ENCODE measurements at places on chromosomes 12 and 14. TPM values are rescaled to one million over a fixed set of nuclear protein-coding genes. Genes with fewer than 3 reads are reported as not detected.

The CPM gene
- total RNA-seq = 2.0 TPM

The CACNA1C gene
- total RNA-seq = 0.47 TPM

The SLC7A8 gene
- 0.29 TPM for total RNA-seq

The COA8 gene
- 38.9 TPM for total RNA-seq

The TMEM117 gene
- total RNA-seq = 8.5 TPM

The SLC25A47 gene
- total RNA-seq = 0.05 TPM

The SLC48A1 gene
- 11.9 TPM for total RNA-seq

The RAD51B gene
- total RNA-seq = 9.7 TPM

The GYS2 gene
- total RNA-seq = not detected

The OTOGL gene
- 0.10 TPM for total RNA-seq

The GRIP1 gene
- 0.39 TPM for total RNA-seq

The ADAMTS20 gene
- total RNA-seq = not detected

The GLIPR1L1 gene
- total RNA-seq = not detected

The KRT75 gene
- not detected for total RNA-seq

The ZC2HC1C gene
- total RNA-seq = 0.93 TPM

The CEP170B gene
- 27.5 TPM for total RNA-seq

DNA sequence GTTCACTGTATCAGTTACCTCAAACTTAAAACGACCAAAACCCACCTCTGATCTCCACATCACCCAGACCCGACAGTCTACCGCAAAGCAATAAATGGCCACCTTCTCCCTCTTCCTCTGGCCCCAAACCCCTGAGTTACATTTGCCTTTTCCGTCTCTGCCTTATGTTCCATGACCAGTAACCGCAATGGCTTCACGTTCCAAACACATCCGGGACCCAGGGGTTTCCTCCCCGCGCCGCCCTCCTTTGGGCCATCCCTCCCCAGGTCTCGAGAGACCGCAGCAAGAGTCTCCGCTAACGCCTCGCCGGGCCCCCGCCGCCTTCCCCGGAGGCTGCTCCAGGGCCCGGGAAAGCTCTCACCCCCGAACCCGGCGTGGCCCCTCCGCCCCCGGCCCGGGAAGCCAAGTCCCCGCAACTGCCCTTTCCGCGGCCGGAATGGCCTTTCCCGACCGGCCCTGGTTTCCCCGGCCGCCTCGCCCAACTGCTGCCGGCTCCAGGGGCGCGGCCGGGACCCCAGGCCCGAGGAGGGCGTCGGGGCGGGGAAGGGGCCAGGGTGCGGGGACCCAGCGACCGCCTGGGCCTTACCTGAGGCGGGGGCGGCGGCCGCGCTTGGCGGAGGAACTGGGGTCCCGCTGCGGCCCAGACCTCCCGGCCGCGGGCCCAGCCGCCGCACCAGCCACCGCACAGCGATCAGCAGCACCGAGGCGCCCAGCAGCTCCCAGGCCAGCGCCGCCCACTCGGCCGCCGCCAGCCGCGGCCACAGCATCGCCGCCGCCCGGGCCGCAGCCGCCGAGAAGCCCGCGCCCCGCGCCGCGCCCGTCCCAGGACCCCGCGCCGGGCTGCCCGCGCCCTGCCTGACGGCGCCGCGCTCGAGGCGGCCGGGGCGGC is at the start of gene ANKLE2:
Gene ANKLE2, minus strand, starts transcription at position 801 of the 889 bp plus-strand sequence. Its CDS starts 34 bp downstream, at position 767.
- DNase-seq = peak; percentile 5

DNA sequence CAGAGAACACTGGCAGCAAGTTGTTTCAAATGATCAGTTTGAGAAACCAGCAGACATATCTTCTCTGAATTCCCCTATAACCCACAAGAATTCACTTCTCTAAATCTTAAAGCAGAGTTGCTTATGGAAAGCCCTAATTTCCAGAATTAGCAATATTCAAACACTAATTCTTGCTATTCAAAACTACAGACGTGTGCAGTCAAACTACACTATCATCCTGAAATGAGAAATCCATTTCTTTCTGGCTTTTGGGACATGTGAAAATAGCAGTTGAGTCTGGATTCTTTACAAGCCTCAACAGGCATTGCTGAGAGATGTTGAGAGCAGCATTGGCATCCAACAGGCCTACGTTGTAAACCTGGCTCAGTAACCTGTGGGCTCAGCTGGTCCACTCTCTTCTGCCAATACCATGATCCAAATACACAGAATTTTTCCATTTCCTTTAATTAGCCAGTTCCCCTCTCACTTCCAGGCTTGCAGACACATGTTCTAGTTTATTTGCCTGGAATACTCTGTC is 74.6 kb upstream of the TMTC1 start:
- DNase-seq = no peak

- DNase-seq = no peak
Observed at GRCh38 chr12:91140026-91140931, 29.0 kb upstream of the LUM start.

DNA sequence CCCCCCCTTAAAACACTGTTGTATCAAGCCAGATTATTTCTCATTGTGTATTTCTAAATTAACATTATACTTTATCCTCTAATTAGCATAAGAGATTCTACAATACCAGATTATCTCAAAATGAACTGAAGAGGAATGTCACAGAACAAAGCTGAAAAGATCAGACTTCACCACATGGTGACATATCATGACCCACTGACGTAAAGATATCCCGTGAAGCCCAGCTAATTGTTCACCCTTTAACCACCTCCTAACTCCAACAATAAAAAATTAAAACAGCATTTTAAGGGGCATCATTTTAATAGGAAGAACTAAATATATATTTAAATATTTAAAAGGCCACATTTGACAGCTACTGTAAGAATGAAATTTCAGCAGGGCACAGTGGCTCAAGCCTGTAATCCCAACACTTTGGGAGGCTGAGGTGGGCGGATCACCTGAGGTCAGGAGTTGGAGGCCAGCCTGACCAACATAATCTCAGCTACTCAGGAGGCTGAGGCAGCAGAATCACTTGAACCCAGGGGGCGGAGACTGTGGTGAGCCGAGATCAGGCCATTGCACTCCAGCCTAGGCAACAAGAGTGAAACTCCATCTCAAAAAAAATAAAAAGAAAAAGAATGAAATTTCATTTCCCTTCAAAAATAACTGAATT is 29.0 kb downstream of the CDK17 start:
- DNase-seq = no peak

- DNase-seq = no peak
Observed at GRCh38 chr12:53523131-53523530, 15.8 kb upstream of the NPFF start.

DNA sequence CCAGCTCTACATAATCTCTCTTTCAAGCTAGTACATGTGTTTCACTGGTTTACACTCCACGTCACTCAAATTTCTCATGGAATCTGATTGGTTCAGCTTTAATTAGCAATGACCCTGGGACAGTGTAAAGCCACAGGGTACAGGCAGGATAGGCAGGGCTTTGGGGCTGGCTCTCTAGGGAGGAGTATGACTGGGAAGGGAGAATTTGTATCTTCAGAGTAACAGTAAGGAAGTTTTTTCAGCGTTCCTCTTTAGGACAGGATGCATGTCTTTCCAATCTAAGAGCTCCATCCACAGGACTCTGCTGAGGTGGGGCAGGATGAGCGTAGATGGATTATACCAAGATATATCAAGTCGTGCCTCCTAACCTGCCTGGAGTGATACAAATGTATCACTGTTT is 112.0 kb upstream of the CLEC14A start:
- no peak for DNase-seq

- no peak for DNase-seq
Observed at GRCh38 chr14:68521961-68522509, 270.8 kb downstream of the ZFP36L1 start.

GRCh38 chr12:1094714-1095113 is 103.7 kb downstream of the ERC1 start:
- DNase-seq = no peak

- DNase-seq = no peak
Observed at GRCh38 chr14:93978735-93979134, 2.4 kb upstream of the ASB2 start.

GRCh38 chr14:22479776-22480464 is 109.1 kb downstream of the DAD1 start:
- no peak for DNase-seq

DNA sequence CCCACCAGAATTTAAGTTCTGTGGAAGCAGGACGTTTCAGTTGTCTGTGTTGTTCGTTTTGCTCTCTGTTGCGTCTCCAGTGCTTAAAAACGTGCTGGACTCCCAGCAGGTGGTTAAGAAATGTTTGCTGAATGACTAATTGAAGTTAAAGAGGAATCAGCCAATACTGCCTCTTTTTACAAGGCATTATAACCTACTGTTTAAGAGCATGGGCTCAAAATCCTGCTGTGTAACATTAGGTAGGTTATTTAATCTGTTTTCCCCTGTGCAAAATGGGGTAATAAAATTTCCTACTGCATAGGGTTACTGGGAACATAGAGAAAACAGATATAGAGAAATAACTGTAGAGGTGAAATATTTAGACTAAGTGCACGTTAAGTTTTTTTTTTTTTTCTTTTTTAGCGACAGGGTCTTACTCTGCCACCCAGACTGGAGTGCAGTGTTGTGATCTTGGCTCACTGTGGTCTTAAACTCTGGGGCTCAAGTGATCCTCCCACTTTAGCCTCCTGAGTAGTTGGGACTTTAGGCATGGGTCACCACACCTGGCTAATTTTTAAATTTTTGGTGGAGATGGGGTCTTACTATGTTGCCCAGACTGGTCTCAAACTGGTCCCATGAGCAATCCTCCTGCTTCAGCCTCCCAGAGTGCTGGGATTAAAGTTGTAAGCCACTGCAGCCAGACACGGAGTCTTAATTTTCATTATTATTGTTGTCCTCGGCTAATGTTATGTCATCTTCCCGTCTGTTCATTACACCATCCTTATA is 139.4 kb upstream of the PRICKLE1 start:
- no peak for DNase-seq

GRCh38 chr12:124024263-124024678 is 51.3 kb downstream of the ZNF664 start:
- no peak for DNase-seq

- DNase-seq = no peak
Observed at GRCh38 chr12:117863002-117863709, 105.6 kb downstream of the KSR2 start.

- DNase-seq = no peak
Observed at GRCh38 chr12:87922736-87923135, 106.5 kb downstream of the C12orf50 start.

DNA sequence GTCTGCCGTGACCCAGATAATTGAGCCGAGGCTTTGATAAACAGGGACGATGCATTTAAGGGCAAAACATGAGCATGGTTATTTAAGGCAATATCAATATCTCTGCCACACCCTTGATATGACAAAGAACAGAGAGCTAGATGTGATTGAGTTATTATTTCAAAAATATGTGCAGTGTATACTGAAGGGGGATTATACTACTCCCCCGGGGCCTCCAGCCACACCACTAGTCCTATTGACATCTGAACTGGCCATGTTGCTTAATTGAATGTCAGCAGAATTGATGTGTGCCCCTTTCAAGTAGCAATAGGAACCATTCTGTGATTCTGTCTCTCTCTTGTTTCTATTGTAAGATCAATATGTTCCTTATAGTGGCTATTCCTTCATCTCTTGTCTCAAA is 794.8 kb upstream of the SEL1L start:
- no peak for DNase-seq

DNA sequence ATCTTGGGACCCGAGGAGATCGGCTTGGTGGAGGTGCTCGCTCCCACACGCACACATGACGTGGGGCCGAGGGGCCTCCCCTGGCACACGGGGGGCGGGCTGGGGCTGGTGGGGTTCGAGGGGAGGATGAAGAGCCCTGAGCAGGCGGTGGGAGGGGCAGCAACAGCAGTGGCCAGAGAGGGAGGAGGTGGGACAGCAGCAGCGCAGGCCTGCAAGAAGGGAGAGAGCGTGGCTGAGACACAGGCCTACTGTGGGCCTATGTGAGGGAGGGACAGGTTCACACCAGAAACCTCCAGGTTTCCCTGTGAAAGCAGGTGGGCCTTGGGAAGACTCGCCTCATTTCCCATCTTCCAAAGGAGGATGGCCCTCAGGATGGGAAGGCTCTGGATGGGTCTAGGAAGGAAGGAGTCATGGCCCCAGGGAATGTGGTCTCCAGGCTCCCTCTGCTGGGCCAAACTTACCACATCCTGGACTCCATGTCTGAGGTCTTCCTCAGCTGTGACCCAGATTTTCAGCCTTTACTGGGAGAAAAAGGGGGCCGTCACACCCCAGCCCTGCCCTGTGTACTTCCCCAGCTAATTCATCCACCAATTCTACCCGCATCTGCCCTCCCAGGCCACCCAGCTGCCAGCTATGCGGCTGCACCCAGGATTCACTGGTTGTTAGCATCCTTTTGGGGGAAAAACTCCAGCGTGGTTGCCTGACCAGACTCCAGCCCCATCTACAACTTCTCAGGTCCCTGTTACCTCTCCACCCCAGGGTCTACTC is 2.8 kb downstream of the PIANP start:
- DNase-seq = no peak

DNA sequence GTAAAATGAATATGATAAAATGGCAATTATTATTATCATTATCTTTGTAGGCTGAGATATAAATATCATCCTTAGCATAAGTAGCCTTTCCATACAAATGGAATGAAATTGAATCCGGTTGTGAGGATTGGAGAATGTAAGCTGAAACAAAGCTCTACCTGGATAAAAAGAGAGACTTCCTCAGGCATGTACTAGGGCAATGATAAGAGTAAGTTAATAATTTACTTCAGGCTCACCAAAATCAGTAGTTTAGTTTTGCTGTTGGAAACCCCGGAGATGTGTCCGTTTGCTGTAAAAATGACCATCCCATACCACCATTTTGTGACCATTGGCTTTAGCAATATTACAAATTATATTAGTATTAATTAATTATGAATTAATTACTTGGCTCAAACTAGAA is 96.3 kb downstream of the C12orf75 start:
- DNase-seq = no peak

DNA sequence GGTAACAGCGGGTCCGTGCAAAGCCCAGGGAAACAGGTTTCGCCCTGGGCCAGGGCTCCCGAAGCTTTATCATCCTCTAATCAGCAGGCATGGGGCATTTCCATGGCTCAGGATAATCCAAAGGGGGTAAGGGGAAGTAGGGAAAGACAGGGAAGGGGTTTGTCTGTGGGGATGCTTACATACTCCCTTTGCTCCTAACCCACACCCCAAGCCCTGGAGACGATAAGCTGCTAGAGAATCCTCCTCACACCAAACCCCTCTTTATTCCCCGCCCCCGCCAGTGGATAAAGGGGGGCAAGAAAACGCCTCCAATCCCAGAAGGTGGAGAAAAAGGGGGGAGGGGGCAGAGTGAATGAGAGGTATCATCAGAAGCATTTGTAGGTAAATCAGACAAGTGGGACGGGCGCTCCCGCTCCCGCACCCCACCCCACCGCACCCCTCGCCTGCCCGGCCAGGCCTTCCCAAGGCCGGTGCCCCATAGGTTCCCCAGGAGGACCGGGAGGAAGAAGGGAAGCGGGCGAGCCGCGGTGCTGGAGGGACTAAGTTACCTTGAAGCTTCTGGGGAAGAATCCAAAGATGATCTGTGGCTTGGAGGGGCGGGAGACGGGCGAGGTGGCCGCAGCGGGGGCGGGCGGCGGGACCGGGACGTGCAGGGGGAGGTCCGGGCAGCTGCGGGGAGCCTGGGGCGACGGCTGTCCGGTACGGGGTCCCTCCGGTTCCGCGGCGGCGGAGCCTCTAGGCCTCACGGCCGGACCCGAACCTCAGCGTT is 762 bp downstream of the PPP2R5E start:
- no peak for DNase-seq

GRCh38 chr14:43475757-43476156 is 1031.3 kb downstream of the FSCB start:
- no peak for DNase-seq

- DNase-seq = no peak
Observed at GRCh38 chr14:56280843-56281242, 162.6 kb downstream of the PELI2 start.
